Prostate gland (tissue), 2 donors: ENCODE measurements at places on chromosomes 7 and 10. TPM values are rescaled to one million over a fixed set of nuclear protein-coding genes. Genes with fewer than 3 reads are reported as not detected.

DNA sequence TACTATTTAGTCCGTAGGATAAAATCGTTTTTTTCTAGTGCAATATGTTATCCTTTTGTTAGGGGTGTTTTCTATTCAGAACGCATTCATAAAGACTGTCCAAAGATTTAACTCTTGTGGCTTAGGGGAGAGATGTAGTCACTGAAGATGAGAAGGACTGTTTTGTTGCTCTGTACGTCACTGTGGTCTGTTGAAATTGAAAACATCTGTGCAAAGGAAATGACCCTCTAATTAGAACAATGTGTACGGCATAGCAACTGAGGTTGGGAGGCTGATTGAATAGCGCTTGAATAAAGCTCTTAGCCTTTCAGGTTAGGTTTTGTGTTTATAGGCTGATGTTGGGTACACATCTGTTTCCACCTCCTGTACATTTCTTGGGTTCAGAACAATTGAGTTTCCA lies 453.4 kb upstream of the AKR1E2 start:
- no peak for DNase-seq

AGR3 gene
- total RNA-seq, result 6.7 TPM

ESYT2 gene
- total RNA-seq, result 60.8 TPM

TMEM213 gene
- total RNA-seq, result not detected

DNA sequence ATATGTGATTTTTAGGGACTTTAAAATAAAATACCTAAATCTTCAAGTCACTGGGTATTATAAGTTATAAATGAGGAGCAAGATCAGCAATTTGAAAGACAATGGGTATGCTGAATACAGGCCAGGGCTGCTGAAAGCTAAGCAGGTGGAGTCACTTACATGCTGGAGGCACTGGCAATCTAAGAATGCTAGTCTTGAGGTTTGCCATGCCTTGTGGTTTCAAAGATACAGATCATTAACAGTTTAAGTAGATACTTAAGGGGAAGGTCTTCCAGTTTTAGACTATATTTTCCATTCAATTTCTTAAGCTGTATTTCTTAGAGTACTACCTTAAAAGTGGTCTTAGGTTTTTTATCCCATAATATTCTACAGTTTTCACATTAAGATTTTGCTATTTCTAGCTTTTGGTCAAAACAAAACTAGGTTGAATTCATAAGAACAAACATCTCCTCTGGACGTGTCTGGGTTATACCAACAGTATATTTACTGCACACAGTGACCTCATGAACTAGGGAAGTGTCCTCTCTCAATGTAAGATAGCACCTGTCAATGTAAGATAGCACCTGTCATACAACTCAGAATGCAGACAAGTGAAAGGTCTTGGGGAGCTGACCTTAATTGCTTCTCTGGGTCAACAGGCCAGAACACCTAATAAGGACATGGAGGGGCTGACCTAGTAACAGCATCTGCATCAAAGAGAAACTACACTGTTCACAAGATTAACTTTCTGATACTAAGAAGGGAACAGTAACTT lies 2.0 kb downstream of the SRI start:
- DNase-seq, result no peak

PLXDC2 gene
- 19.6 TPM for total RNA-seq

SEMA3E gene
- 4.8 TPM for total RNA-seq

- DNase-seq, result no peak
Measured at GRCh38 chr7:132618271-132618955, 42.1 kb upstream of the PLXNA4 start.

DNA sequence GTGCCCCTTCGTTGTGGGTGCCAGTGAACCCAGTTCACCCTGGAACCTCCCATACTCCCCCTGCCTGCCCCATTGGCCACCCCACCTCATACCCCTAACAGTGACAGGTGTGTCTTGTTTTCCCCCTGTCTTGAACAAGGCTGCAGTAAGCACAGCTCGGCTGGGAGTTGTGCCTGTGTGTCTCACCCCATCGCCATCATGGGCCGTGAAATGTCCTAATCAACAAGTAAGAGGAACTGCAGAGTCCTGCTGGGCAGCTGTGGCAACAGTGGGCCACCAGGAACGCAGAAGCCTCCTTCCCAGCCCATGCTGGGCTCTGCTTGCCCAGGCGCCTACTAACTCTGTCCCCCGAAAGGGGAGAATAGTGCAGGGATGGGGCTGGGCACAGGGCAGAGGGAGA lies 91.6 kb downstream of the C10orf105 start:
- DNase-seq, result no peak

NME8 gene
- total RNA-seq, result not detected

- no peak for DNase-seq
Measured at GRCh38 chr7:7261863-7262262, 79.5 kb downstream of the C1GALT1 start.

AKR1C1 gene
- 18.7 TPM for total RNA-seq

DNA sequence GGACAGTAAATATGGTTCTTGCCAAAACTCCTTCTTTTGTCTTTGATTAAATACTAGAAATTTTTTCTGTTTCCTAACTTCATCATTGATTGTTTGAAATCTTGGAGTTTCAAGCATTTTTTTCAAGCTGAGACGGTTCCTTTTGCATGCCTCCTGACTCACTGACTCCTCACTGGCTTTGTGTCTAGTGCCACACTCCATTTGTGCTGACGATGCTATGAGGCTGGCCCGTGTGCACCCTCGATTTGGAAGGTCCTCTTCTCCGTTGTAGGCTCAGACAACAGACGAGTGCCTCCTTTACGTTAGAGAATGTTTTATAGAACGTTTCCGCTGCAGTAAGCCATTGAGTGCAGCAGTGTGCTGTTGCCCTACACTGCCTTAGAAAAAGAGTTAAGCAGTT lies 10.8 kb upstream of the CSGALNACT2 start:
- DNase-seq, result no peak

DNA sequence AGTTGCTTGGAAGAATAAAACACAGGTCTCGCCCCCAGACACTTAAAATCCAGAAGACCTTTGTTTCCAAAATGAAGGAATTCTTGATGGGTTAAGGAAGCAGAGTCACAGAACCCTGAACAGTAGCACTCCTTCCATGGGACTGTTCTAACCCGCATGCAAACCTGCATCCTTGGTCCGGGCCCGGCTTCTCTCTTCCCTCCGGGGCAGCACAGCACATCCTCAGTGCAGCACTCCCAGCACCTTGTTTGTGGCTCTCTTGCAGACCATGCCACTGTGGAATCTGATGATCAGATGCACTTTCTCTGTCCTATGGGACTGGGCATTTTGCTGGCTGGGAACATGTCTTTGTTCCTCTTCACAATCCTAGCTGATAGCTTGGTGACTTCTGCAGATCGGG lies 33.5 kb downstream of the INSYN2A start:
- no peak for DNase-seq

DNA sequence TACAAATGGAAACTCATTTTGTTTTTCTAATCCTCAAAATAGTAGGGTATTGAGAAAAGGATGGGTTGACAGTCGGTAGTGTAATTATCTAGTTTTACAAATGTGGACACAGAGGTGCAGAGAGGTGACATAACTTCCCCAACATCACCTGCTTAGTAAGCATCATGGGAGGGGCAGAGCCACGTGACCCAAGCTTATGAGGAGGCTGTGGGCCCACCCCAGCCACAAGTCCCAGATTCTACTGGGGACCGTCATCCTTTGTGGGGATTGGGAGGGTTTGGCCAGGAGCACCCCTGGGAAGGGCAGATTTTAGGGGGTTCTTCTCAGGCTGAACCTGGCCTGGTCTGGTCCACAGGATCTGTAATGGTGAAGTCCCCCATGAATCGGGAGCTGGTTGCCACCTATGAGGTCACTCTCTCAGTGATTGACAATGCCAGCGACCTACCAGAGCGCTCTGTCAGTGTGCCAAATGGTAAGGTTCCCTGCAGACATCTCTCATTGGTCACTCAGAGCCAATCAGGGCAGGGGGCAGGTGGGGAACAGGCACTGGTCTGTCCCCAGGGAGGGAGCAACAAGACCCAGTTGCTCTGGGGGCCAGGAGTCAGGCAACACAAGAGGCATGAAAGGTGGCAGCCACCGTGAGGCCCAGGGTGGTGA lies 23.6 kb upstream of the VSIR start:
- no peak for DNase-seq

DNA sequence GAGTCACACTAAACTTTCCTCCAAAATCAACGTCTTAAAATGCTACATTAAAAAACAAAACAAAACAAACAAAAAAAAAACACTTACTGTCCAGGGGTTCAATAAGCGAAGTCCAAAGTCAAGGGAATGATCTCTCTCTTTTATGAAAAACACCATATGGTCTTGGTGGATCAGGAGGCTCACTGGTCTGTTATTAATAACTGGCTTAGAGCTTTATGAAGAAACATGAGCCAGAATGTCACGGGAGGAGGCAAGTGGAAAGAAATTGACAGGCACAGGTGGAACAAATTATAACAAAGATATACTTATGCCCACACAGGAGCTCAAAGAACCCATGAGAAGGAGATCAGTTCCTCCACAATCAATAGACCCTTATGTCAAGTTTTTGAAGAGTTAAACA lies at the start of gene MRLN:
MRLN (minus strand) TSS at position 189 of the 400 bp plus-strand sequence.
- no peak for DNase-seq

NXPH1 gene
- not detected for total RNA-seq

GRM3 gene
- total RNA-seq, result not detected

IL6 gene
- not detected for total RNA-seq

DNA sequence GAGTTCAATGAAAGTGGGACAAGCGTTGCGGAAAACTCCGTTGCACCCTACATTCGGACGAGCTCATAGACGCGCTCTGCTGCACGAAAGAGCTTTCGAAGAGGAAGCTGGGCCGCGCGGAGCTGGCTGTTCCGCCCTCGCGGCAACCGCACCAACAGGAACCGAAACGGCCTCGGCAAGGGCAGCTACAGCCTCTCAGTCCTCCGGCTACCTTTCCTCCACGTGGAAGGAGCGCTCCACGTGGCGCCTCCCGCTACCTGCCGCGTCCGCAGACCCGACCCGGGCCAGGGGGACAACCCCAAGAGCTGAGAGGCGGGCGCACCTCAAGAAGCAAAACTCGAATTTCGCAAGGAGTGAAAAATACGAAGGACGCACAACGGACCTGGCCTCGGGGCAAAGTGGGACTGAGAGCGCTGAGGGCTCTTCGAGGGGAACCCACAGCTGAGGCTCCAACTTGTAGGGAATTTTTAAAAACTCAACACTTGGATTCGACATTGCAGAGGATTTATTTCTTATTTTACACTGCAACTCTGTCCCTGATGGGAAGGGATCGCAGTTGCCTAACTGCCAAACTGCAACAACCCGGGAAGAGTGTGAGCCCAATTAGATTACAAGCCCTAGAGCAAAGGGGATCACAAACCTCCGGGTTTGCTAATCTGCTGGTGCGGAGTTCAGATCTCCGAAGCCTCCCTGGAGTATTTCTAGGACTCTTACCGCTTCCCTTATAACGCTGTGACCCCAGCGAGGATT lies 1.4 kb downstream of the HPSE2 start:
- DNase-seq, result peak; percentile 39

DNA sequence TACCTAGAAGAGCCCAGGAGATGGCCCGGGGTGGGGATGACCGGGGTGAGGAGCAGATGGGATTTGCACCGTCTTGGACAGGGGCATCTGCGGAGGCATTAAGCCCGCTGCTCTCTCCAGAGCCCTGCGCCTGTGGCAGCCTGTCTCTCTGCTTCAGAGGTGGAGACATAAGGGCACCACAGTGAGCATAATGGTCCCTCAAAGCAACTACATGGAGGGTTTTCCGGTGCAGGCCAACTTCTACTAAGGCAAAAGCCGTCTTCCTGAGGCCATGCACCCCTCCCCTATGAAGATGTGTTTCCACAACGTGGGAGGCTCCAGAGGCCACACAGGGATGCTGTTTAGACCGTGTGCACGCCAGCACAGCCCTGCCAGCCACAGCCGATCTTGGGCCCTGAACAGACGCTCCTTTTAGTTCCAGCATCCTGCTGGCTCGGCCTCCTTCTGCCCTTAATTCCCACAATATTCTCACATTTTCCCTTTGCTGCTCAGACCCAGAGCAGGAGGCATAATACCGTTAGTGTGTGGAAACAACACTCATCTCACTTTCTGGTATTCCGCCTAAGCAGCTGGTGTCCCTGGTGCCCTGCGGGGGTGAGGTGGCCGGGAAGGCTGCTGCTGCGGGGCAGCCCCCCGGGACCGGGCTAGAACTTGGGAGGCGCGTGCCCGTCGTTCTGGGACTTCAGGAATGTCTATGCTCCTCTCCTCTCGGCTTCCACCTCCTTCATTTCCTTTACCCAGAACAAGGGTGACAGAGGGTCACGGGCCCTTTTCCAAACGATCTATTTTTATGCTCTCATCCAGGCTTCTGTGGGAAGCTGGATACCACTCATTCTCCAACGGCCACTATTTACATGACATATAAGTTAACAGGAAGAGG lies 266.9 kb downstream of the TNS3 start:
- DNase-seq, result no peak

CREB5 gene
- total RNA-seq, result 0.46 TPM

- DNase-seq, result no peak
Measured at GRCh38 chr7:89265631-89266030, 470.1 kb upstream of the TEX47 start.

EGR2 gene
- total RNA-seq, result 2.5 TPM

GRCh38 chr7:49398236-49398635 lies 375.2 kb upstream of the VWC2 start:
- no peak for DNase-seq

- DNase-seq, result no peak
Measured at GRCh38 chr7:155944901-155945300, 132.6 kb upstream of the SHH start.

- no peak for DNase-seq
Measured at GRCh38 chr7:81014266-81014665, 95.4 kb upstream of the SEMA3C start.

DNA sequence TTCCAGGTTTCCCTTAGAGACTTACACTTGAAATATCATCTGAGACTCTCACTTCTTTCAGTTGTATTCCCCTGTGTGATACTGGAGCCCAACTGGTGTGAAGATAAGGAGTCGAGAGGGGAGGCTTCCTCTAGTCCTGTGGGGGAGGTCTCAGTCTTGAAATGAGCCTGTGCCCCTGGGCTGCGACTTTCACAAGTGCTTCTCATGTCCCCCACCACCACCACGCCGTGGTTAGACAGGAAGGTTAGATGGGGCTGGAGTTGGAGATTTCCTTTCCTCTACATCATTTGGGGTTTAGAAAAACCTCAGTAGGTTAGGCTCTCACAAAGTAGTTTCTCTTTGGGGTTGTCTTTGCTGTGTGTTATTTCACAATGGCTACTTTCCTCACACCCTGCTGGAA lies 25.6 kb upstream of the MKX start:
- no peak for DNase-seq

DNA sequence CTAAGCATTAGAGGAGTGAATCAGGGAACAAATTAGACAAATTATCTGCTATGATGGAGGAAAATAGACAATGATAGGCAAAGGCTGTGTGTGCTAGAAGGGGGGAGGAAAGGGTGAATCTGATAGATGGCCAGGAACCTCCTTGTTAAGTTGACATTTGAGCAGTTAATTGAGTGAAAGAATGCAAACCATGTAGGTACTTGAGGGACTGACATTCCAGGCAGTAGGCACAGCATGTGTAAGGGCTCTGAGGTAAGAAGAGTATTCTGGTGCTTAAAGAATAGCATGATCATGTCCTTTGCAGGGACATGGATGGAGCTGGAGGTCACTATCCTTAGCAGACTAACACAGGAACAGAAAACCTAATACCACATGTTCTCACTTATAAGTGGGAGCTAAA lies 48.6 kb upstream of the TES start:
- no peak for DNase-seq
